ENCODE measurements at places on chromosomes 13 and 19.
A peak's percentile ranks its signal among the peaks of the same experiment; 100 is the strongest.

DNA sequence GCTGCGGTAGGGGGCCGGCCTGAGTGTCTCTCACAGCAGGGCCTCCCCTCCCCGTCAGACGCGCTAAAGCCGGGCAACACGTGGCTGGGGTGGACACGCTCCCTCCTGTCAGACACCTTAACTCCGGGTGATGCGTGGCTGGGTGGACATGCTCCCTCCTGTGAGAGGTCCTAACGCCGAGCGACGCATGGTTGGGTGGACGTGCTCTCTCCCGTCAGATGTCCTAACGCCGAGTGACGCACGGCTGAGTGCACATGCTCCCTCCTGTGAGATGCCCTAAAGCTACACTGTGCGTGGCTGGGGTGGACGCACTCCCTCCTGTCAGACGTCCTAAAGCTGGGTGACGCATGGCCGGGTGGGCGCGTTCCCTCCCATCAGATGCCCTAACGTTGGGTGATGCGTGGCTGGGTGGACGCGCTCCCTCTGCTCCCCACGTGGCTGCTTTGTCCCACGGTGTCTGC is 126.1 kb upstream of the MCF2L start:
- DNase-seq, result no peak

DNA sequence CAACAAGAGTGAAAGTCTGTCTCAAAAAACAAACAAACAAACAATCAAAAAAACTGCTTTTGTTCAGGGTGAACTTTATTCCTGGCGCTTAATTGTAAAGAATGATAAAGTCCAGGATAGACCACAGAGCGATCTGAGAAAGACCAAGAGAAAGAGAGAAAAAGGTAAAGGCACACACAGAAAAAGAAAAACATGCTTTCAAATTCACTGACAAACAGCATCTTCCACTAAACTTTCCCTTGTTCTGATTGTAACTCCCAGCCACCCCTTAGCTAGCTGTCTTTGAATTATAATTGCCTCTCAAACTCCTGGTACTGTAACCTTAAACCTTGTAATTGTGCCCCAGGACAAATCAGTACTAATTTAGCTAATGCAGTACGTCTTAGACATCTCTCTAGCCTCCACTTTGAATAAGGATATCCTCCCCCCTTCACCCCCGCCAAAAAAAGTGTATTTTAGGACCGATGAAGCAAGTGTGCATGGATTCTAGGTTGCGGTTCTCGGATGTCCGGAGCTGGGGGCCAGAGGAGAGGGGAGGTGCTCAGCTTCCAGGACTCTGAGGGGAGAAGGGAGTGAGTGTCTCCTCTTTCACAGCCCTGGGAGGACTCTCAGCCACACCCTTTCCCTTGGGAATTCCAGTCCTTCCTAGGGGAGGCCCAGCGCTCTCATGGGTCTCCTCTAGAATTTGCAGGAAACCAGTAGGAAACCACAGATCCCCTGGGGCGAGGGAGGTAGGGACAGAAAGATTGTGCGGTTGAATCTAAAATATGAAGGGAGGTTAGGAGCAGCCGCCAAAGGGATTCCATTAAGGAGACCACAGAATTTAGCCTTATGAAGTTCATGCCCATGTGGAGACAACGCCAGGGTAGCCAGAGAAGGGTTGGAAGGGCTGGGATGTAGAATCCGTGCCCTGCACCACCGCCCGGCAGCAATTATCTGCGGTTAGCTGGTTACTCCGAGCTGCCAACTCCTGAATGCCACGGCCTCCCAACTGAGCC is 19.7 kb downstream of the ZNF536 start:
- no peak for DNase-seq

GRCh38 chr13:109792416-109793059 is 6.2 kb upstream of the IRS2 start:
- DNase-seq, result no peak

GRCh38 chr19:29191005-29191404 is 21.9 kb downstream of the UQCRFS1 start:
- DNase-seq, result peak; percentile 10

DNA sequence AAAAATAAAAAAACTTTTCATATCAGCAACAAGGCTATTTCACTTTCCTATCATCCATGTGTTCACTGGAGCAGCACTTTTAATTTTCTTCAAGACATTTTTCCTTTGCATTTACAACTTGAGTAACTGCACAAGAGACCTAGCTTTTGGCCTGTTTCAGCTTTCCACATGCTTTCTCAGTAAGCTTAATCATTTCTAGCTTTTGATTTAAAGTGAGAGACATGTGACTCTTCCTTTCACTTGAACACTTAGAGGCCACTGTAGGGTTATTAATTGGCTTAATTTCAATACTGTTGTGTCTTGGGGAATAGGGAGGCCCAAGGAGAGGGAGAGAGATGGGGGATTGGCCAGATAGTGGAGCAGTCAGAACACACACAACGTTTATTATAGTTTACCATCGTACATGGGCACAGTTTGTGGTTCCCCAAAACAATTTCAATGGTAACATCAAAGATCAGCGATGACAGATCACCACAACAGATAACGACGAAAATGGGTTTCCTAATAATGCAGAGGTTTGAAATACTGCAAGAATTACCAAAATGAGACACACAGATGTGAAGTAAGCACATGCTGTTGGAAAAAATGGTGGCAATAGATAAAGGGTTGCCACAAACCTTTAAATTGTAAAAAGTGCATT is 117.6 kb downstream of the GGACT start:
- no peak for DNase-seq

- no peak for DNase-seq
Measured at GRCh38 chr13:34826432-34826831, 115.6 kb upstream of the NBEA start.

DNA sequence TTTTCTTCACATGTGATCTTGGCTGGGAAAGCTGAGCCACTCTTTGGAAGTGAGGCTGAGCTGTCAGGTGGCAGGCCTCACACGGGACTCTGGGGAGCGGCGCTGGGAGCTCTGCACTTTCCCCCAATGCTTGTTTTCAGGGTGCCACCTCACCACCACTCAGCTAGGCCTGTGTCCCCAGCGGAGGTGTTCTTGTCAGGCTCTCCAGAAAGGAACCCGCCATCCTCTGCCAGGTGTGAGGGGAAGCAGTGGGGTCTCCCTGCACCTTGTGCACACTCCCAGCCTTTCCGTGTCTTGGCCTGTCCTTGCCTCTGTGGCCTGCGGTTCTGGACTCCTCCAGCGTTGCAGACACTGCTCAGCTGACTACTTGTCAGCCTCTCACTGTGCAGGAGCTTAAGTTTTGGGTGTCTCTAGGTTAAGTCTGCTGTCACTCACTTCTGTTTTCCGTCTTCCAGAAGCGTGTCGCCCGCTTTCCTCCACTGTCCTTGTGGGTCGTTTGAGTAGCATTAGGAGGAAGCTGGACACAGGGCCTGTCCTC is 51.9 kb downstream of the GGACT start:
- DNase-seq, result no peak

Measured in DMS79 (cell line).